Prostate gland (tissue), 2 donors: ENCODE measurements at places on chromosomes 7 and 10. TPM values are rescaled to one million over a fixed set of nuclear protein-coding genes. Genes with fewer than 3 reads are reported as not detected.

JCAD gene
- total RNA-seq, result 8.3 TPM

GRCh38 chr7:70545214-70545613 is 586.7 kb upstream of the GALNT17 start:
- DNase-seq, result no peak

KAZALD1 gene
- 9.8 TPM for total RNA-seq

C1QL3 gene
- total RNA-seq, result not detected

GRCh38 chr10:86071145-86071544 is 295.4 kb downstream of the GRID1 start:
- no peak for DNase-seq

GRCh38 chr10:75375838-75376237 is 25.7 kb downstream of the ZNF503 start:
- DNase-seq, result no peak

THNSL1 gene
- total RNA-seq, result 4.3 TPM

GRCh38 chr7:159030490-159031134 is 114.1 kb downstream of the VIPR2 start:
- no peak for DNase-seq

DNA sequence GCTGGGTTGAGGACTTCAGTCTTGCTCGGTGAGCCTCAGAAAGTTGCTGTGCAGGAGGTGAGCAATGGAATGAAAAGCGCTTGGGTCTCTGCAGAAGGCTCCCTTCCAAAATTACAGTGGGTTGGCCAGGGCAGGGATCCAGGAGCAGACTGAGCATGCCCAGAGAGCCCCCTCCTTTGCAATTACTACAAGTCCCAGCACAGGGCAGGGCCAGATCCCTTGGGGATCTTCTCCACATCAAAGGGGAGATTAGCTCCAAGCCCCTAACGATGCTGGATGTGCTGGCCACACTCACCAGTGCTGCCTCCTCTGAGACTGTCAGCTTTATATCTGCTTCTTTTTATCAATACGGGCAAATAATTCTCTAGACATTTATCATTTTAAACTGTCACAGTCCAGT is 337.5 kb downstream of the RPS24 start:
- no peak for DNase-seq

TAS2R4 gene
- 0.87 TPM for total RNA-seq
